Activated CD8-positive, alpha-beta memory T cell treated with anti-CD3 and anti-CD28 coated beads for 1 hour (primary cell): ENCODE measurements at places on chromosomes 3 and 15.

DNA sequence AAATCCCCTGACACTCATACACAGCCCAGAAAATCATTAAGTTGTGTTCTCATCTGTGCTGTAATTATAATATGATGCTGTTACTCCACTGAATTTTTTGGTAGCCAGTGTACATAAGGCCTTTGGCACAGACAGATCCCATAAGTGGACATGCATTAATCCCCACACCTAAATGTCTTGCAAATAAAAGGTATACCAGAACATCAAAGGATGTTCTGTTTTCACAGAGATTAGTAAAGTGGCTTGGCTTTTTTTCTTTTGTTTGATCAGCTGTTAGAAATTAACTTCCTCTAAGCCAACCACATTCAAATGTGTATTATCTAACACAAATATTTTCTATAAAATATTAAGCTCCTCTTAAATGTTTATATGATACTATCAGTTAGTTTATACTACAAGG lies 2.7 kb downstream of the SST start:
- DNase-seq: no peak

GRCh38 chr3:122609798-122610559 lies 32.5 kb downstream of the PARP15 start:
- no peak for DNase-seq

DNA sequence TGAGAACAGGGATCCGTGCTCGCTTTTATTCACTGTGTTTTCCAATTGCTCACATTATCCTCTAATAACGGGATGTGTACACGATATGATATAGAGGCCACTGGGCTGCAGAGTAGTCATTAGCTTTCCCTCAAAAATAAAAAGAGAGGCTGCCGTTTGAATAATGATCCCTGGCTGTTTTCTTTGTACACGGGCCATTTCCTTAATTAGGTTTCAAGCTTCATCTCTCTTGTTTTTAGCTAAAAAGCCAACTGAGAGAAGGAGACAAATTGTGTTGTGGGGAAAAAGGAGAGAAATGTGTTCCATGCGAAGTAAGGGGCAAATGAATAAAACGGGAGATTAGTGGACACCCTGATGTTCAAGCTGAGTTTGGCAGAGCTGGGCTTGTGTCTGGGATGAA lies 174.2 kb downstream of the CACNA2D3 start:
- DNase-seq: no peak

GRCh38 chr3:143712522-143712921 lies 135.7 kb downstream of the SLC9A9 start:
- DNase-seq: no peak

DNA sequence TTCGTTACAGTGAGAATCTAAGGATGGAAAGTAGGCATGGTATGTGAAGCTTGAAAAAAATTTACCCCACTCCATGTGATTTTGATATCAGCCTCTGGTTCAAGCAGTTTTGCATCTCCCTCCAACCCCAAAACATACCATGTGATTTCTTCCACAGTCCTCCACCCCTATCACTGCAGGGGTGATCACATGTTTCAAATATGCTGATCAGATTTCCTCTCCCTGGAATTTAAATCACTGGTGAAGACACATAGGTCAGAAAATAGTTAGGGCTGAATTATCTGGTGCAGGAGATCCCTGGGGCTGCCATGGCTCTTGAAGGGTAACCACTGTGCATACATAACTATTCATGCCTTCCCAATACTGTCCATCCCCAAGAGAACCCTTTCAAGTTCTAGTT lies 119.7 kb upstream of the THRB start:
- DNase-seq: no peak

GRCh38 chr15:33021806-33022389 lies 172.6 kb downstream of the FMN1 start:
- no peak for DNase-seq

GRCh38 chr3:108098003-108098370 lies 7.2 kb upstream of the CD47 start:
- no peak for DNase-seq

GRCh38 chr3:40649346-40649745 lies 124.6 kb downstream of the ZNF621 start:
- DNase-seq: no peak

DNA sequence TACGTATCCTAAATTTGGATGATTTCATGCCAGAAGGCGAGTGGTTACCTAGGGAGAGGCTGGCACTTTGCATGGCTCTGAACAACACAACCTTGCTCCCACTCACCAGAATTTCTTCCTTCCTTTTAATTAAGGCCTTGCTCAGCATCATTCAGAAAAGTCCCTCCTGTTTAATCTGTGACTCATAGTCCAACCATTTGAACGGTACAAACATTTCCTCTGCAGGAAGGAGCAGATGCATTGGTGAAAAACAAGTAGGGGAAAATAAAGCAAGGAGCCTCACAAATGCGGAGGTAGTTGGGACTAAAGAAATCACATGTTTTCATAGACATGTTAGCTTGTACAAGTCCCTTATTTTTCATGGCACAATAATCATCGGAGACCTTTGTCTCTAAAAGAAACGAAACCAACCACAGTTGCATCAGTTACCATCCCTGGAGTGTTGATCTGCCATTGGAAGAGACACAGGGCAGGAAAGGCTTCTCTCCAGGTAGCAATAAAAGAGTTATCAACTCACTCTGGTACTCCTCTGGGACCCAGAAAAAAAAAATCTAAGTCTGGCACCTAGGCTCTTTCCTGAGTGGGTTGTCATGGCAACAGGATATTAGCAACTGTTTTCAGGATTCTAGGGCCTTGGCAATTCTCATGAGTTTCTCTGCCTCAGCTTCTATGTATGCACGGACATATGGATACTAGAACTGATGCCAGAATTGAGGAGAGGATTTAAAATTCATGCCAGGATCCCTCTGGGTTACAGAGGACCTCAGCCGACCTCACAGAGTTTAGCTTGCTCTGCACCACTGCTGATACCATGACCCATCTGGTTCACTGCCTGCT lies 255.4 kb upstream of the ARPP21 start:
- no peak for DNase-seq

GRCh38 chr15:101397521-101398003 lies 91.9 kb downstream of the PCSK6 start:
- DNase-seq: no peak

DNA sequence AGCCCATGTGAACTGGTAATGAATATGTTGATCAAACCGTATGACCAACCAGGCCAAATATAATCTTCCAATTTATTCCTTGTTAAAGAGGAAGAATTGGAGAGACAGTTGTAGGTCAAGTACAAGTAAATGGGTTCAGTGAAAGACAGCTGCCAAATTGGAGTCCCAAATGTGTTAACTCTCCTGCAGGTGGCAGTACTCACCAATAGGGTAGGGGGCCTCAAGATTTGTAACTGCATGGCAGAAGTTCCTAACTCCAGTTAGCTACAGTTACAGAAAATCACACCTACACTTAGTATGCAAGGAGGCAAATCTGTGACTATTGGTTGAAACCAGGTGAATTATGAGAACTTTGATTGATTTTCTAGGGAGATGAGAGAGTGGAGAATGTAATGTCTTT lies 278.0 kb downstream of the ZBBX start:
- no peak for DNase-seq
